Stimulated activated CD8-positive, alpha-beta memory T cell treated with anti-CD3 and anti-CD28 coated beads, Interleukin-2, amount 100 ng/mL, for 48 hours (primary cell): ENCODE measurements at places on chromosomes 11 and 22.

DNA sequence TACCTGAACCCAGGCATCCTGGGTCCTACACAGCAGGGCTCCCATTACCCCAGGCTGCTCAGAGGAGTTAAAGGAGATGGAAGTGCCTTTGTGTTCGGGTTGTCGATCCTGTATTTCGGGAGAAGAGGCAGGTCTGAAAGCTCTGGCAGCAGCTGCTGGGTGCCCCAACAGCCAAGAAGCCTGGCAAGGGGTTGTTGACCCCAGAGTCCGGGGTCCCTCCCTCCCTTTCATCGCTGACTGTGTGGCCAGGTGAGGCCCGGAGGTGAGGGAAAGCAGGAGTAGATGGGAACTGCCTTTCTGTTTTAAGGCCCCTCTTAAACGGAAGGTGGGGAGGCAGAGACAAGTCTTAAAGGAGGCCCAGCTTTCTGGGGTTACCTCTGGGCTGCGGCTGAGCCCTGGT is 106.0 kb upstream of the SYT13 start:
- DNase-seq, result no peak

DNA sequence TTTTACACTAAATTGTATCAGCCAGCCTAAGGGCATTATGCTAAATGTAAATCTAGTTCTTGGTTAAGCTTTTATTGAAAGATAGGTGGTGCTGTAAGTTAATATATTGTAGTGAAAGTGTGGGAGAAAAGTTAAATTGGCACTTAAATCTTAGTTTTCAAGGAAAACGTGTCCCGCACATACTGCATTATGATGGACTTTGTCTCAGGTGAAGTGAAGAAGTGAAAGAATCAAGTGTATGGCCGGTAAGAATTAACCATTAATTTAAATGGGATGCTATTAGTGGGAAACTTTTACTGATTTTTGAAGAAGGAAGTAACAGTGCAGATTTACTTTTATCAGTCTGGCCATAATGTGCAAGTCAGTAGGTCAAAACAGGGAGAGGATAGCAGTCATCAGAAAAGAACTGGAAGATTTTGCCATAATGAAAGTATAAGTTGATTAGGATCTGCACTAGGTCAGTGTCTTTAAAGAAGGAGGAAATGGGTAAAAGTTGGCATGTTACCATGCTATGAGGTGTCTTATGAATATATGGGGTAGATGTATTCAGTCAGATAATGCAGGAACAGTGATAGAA is 81.6 kb downstream of the PDHX start:
- no peak for DNase-seq

GRCh38 chr11:64185175-64185692 is 737 bp upstream of the STIP1 start:
- DNase-seq, result no peak

- DNase-seq, result no peak
Observed at GRCh38 chr11:102465696-102466095, 13.1 kb upstream of the TMEM123 start.

DNA sequence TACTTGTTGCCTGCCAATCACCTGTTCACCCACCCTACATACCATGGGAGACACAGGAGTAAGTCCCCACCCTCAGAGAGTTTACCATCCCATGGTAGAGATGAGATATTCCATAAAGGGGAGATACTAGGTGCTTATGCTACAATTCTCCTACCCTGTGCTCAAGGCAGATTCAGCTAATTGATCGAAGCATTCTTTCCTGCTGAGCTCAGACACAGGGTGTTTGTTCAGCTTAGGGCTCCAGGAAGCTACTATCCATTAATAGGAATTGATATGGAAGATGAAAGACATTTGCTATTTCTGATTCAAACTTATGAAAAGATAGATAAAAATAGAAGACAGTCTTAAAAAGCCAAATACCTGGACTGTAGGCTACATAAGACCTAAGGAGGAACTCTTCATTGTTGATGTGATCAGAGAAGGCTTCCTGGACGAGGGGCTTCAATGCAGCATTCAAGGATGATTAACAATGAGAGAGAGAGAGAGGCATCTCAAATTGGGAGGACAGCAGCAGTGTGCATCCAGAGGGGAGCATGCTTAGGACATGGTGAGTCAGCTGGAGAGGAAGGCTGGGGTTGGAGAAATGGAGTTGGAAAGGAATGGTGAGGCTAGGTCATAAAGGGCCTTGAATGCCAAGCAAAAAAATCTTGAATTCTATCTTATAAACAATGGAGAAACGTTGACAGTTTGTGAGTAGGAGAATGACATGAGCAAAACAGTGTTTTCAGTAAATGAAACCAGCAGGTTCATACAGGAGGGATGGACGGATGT is 15.0 kb downstream of the SYT13 start:
- no peak for DNase-seq

GRCh38 chr11:76159983-76160661 is 46.2 kb downstream of the WNT11 start:
- DNase-seq, result no peak

DNA sequence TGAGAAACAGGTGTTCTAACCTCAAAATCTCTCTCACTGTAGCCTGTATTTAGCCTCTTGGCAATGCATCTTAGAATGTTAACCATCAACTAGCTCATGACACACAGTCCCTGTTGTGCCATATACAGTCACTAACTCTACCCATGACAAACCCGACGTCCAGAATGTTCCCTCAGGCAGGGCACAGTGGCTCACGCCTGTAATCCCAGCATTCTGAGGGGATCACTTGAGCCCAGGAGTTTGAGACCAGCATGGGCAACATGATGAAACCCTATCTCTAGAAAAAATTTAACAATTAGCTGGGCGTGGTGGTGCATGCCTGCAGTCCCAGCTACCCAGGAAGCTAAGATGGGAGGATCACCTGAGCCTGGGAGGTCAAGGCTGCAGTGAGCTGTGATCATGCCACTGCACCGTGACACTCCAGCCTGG is 18.2 kb upstream of the CCDC34 start:
- DNase-seq, result no peak

- DNase-seq, result no peak
Observed at GRCh38 chr11:13104619-13105236, 95.6 kb downstream of the RASSF10 start.

DNA sequence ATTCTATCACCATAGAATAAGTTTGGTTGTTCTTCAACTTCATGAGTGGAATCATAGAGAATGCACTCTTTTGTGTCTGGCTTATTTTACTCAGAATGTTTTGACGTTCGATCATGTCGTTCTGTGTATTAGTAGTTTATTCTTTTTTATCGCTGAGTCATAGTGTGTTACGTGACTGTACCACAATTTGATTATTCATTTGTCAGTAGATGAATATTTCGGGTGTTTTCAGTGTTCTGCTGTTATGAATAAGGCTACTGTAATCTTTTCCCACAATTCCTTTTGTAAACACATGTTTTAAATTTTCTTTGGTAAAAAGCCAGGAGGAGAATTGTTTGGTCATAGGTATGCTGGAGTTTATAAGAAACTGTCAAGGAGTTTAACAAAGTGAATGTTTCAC is 279.9 kb upstream of the B3GAT1 start:
- no peak for DNase-seq

DNA sequence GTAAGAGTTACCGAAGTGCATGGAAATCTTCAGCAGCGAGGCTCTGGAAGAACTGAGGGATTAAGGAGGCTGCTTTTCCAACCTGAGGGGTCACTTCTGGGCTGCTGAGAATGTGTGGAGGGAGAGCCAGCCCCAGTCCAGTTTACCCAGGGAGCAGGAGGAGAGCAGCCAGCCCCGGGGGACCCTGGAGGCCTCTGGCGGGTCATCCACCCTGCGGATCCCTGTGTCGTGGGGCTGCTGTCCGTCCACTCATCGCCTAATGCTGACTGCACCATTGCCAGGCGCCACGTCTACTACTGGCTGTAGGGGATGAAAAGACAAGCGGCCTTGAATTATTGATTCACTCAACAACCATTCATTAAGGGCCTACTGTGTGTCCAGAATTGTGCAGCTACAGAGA is 228.7 kb upstream of the TBCEL start:
- DNase-seq, result no peak

DNA sequence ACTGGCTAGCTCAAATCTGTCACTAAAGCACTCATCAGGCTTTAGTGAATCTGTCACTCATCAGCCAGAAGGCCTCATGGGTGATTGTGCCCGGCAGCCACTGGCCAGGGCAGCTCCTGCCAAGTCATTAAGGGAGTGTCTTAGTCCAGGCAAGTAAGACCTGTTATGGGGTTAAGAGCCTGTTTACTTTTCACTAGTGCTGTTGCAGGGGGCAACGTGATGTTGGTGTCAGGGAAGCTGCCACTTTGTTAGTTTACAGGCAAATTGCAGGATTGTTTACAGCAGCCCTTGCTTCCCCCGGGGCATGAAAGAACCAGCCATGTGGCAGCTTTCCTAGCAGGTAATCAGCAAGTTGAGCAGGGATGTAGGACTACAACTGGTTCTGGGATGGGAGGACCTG is 155.6 kb upstream of the NCAM1 start:
- DNase-seq, result no peak

DNA sequence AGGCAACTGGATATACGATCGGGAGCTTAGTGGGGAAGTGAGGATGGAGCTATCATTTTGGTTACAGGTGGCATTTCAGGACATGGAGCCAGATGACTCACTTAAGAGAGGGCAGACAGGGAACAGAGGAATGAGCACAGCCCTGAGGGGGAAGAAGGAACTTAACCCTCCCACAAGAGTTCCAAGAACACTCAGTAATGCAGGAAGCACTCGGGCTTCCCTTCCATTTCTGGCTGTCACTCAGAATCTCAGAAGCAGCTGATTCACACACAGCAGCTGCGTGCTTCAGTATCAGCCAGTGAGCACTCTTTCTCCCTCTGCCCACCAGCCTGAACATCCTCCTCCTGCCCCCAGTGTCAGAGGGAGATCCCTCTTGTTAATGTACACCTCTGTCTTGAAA is 34.8 kb downstream of the EFCAB6 start:
- DNase-seq, result no peak

DNA sequence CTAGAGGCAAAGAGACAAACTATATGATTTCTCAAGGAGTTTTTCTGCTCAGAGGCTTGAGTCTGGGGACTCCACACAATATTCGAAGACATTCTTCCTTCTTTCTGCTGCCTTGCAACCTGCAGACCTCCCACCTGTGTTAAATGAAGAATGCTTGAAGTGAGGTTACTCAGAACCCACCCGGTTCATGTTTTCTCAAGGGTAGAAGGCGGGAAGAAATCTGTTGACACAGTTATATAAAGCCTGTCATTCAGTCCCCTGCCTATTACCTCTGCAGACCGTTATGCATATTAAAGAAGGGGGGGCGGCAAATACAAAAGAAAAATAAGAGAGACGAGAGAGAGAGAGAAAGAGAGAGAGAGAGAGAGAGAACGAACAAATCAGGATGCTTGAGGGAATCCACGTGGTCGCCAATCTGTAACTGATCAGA is 2.2 kb upstream of the KMT2A start:
- DNase-seq, result no peak

GRCh38 chr11:8809241-8809938 is 101.6 kb upstream of the AKIP1 start:
- DNase-seq, result no peak
